ENCODE measurements at places on chromosomes 2 and 18.

DNA sequence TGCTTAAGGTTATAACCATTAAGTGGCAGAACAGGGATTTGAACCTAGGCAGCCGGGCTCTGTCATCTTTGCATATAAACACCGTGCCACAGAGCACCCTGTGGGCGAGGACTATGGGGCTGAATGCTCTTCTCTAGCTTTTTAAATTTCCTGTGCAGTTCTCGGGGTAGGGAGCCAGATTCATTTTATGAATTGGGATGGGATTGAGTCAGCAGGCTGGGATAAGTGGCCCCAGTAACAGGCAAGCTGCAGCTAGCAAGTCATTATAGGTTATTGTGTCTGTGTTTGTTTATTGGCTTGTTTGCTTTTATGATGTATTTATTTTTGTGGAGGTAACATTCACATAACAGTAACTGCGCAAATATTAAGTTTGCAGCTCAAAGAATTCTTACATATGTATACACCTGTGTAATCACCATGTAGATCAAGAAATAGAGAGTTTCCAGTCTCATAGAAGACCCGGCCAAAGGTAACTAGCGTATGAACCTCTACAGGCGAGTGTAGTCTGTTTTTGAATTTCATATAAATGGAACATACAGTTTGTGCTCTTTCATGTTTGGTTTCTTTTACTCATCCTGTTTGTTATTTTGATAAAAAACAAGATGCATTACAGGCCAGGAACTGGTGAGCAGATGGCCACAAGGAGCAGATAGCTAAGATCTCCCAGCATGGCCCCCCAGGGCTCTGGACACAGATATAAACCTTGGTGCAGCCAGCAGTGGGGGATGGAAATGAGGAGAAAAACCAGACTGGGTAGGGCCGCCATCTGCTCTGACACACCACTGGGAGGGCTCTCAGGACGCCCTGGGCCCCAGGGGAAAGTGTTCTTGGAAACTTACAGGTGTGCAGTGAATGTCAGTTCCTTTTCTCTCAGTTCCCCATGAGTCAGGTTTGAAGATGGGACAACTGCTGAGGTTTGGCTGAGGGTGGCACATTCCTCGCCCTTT is 49.2 kb upstream of the GPR155 start:
- no peak overlapping the region for H3K4me3 ChIP-seq
- no peak for DNase-seq
- H3K36me3 ChIP-seq, result no peaks in the 10 kb centered on the region
- H3K27ac ChIP-seq, result no peak overlapping the region
- no peaks in the 10 kb centered on the region for H3K27me3 ChIP-seq
- H3K4me1 ChIP-seq, result no peaks in the 10 kb centered on the region

DNA sequence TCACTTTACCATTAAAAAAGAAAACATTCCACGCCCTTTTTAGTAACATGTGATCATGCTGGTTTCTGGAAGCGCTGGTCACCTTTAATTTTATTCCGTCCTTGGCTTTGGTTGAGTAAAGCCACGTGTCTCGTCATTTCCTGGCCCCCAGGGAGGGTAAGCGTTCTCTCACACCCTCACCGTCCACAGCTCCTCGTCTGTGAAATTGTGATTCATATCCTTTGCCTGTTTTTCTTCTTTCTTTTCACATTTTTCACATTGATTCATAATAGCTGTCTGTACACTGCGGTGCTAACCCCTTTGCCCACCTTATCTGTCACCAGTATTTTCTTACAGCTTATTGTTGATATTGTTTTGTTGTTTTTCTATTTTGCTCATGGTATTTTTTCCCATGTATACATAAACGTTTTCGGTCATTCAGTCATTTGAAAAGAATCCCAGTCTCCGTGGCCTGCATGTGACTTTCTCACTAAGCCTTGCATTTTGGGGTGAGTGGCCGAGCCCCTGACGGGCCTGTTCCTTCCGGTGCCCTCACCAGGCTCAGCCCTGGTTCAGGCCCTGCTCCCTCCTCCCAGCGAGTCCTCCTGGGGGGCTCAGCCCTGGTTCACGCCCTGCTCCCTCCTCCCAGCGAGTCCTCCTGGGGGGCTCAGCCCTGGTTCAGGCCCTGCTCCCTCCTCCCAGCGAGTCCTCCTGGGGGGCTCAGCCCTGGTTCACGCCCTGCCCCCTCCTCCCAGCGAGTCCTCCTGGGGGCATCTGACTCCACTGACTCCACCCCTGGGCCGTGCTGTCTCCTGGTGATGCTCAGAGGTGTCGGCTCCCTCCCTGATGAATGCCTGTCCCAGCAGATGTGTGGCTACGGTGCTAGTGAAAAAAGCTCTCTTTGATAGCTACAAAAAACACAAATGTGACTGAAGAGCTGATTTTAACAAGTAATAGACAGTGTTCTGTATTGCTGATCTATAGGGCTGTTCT is 249.7 kb upstream of the PXDN start:
- no peak for DNase-seq
- no peaks in the 10 kb centered on the region for H3K27me3 ChIP-seq
- H3K36me3 ChIP-seq, result no peaks in the 10 kb centered on the region
- H3K4me1 ChIP-seq, result no peaks in the 10 kb centered on the region
- H3K27ac ChIP-seq, result no peak overlapping the region
- H3K4me3 ChIP-seq, result no peak overlapping the region

DNA sequence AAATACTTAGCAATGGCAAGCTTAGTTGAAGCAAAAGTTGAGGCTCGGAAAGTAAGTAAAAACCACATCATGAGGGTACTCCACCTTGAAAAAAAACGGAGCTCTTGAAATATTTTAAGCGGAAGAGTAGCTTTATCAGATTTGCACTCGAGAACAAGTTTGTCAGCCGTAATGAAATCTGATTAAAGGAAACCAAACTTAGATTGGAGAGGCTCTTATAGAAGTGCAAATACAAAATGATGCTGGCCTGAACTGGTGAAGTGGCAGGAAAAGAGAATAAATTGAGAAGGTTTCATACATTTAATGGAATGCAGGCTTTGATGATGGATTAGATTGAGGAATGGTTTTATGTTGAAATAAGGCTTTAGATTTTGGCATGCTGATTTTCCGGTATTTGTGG is 484.2 kb downstream of the PID1 start:
- H3K27ac ChIP-seq, result no peak overlapping the region
- H3K4me3 ChIP-seq, result no peak overlapping the region
- DNase-seq, result no peak
- no peaks in the 10 kb centered on the region for H3K27me3 ChIP-seq

- no peaks in the 10 kb centered on the region for H3K4me1 ChIP-seq
- no peak overlapping the region for H3K27ac ChIP-seq
- H3K4me3 ChIP-seq, result no peak overlapping the region
- H3K27me3 ChIP-seq, result no peaks in the 10 kb centered on the region
- no peak for DNase-seq
- no peaks in the 10 kb centered on the region for H3K36me3 ChIP-seq
Observed at GRCh38 chr18:62370366-62370765, 45.3 kb downstream of the TNFRSF11A start.

- H3K4me3 ChIP-seq, result no peak overlapping the region
- no peaks in the 10 kb centered on the region for H3K27me3 ChIP-seq
- H3K4me1 ChIP-seq, result no peaks in the 10 kb centered on the region
- no peak overlapping the region for H3K27ac ChIP-seq
Observed at GRCh38 chr18:50034029-50034428, 160.9 kb downstream of the MYO5B start.

- no peaks in the 10 kb centered on the region for H3K36me3 ChIP-seq
- H3K27me3 ChIP-seq, result no peaks in the 10 kb centered on the region
- H3K4me1 ChIP-seq, result peaks cover 20% of the 10 kb centered on the region
- no peak overlapping the region for H3K4me3 ChIP-seq
- DNase-seq, result no peak
- no peak overlapping the region for H3K27ac ChIP-seq
Observed at GRCh38 chr2:12556762-12557161, 160.0 kb upstream of the TRIB2 start.

- H3K27ac ChIP-seq, result peak overlapping the region; percentile 48
- no peak overlapping the region for H3K4me3 ChIP-seq
- peak; percentile 6 for DNase-seq
Observed at GRCh38 chr18:9535430-9535991, 60.2 kb downstream of the RALBP1 start.

- peak; percentile 6 for DNase-seq
- peak overlapping the region; percentile 95 for H3K27ac ChIP-seq
- peak overlapping the region; percentile 46 for H3K4me3 ChIP-seq
Observed at GRCh38 chr2:156436497-156437085, 412 bp downstream of the GPD2 start.

DNA sequence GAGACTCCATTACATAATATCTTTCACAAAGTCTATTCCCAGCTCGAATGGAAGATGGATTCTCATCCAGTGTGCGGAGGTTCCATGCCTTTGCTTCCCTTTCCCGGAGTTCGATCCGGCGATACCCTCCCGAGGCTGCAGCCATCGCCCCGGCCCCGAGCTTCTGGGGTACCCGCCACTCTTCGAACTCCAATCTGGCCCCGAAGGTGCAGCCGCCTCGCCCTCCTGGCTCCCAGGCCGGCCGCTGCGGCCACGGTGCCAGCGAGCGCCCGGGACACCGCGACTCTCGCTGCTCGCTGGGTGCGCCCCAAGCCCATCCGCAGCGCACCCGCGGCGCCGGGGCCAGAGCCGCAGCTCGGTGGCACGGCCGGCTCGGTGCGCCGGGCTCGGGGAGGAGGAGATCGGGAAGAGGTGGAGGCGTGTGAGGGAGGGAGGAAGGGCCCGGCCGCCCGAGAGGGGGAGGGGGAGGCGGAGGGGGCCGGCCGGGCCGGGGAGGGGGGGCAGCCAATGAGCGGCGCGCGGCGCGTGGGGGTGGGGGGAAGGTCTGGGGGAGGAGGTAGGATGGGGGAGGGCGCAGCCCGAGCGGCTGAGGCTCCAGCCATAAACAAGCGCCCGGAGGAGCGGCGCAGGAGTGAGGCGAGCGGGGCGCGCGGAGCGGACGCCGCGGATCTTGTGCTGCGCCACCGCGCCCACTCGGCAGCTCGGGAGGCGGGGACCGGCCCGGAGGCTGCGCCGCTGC is at the start of gene CRIM1:
Gene CRIM1 (plus strand): TSS at position 628 of the 739 bp plus-strand sequence. CDS start 515 bp downstream, outside the sequence.
- H3K36me3 ChIP-seq, result no peaks in the 10 kb centered on the region
- H3K27ac ChIP-seq, result peak within 1 kb of the TSS; percentile 79
- peak within 1 kb of the TSS; percentile 99 for H3K4me3 ChIP-seq
- H3K27me3 ChIP-seq, result peaks cover 4% of the 10 kb centered on the region
- DNase-seq, result peak; percentile 81

- H3K4me3 ChIP-seq, result no peak overlapping the region
- no peaks in the 10 kb centered on the region for H3K36me3 ChIP-seq
- DNase-seq, result no peak
- H3K27ac ChIP-seq, result no peak overlapping the region
- H3K27me3 ChIP-seq, result no peaks in the 10 kb centered on the region
Observed at GRCh38 chr2:153043385-153043784, 325.0 kb downstream of the ARL6IP6 start.

All from neuronal stem cell (in vitro differentiated cells).